Keratinocyte (primary cell): ENCODE measurements at places on chromosomes 6 and 20.
A peak's percentile ranks its signal among the peaks of the same experiment; 100 is the strongest.

GRCh38 chr6:38554700-38555413 lies 84.9 kb downstream of the BTBD9 start:
- no peak overlapping the region for H3K4me3 ChIP-seq
- peaks cover 4% of the 10 kb centered on the region for H3K4me1 ChIP-seq
- DNase-seq = no peak
- no peaks in the 10 kb centered on the region for H3K27me3 ChIP-seq
- no peaks in the 10 kb centered on the region for H3K36me3 ChIP-seq
- no peak overlapping the region for H3K27ac ChIP-seq

DNA sequence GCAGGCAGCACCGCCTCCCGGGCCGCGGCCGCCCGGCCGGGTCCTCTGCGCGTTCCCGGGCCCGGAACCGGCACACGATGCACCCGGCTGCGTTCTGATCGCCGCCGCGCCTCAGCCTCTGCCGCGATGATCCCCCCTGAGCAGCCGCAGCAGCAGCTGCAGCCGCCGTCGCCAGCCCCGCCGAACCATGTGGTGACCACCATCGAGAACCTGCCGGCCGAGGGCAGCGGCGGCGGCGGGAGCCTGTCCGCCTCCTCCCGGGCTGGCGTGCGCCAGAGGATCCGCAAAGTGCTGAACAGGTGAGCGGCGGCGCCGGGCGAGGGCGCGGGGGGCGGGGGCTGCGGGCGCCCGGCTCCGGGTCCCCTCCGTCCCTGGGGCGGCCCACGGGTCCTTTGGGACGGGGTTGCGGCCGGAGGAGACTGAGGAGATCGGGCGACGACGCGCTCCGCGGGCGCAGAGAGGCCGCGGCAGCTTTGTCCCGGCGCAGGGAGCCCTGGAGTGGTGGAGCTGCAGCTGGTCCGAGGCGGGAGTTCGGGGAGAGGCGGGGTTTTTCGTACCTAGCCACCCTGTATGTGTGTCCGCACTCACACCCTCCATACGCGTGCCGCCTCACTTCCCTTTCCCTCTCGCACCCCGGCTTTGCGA lies 659 bp downstream of the SLC35F1 start:
- DNase-seq = no peak
- no peaks in the 10 kb centered on the region for H3K4me1 ChIP-seq
- no peak overlapping the region for H3K27ac ChIP-seq
- H3K36me3 ChIP-seq = no peaks in the 10 kb centered on the region
- peaks cover 27% of the 10 kb centered on the region for H3K27me3 ChIP-seq
- H3K4me3 ChIP-seq = peak overlapping the region; percentile 27

DNA sequence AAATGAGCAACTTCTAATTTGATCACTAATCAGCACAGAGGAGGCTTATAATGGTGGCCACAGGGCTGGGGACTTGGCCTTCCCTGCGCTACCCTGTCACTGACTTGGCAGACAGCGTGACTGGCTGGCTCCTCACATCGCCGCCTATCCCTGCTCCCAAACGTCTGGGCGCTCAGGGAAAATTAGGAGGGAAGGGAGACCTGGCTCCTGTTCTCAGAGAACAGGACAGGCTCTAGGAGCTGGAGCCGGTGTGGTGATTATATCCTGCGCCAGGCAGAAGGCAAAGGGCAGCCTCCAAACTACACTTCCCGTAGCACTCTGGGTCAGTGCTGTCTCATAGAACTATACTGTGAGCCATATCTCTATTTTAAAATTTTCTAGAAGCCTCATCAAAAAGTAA lies 53.4 kb downstream of the VEGFA start:
- peaks cover 19% of the 10 kb centered on the region for H3K27me3 ChIP-seq
- DNase-seq = no peak
- H3K36me3 ChIP-seq = no peaks in the 10 kb centered on the region

- no peaks in the 10 kb centered on the region for H3K36me3 ChIP-seq
- peak overlapping the region; percentile 43 for H3K4me3 ChIP-seq
- no peaks in the 10 kb centered on the region for H3K27me3 ChIP-seq
- no peak overlapping the region for H3K27ac ChIP-seq
Observed at GRCh38 chr6:6915813-6916547, 191.8 kb upstream of the RREB1 start.

GRCh38 chr6:133251688-133252087 lies 10.5 kb downstream of the EYA4 start:
- H3K36me3 ChIP-seq = no peaks in the 10 kb centered on the region
- no peak overlapping the region for H3K27ac ChIP-seq
- no peaks in the 10 kb centered on the region for H3K4me1 ChIP-seq
- no peak for DNase-seq
- H3K4me3 ChIP-seq = no peak overlapping the region

- peaks cover 12% of the 10 kb centered on the region for H3K27me3 ChIP-seq
- no peak overlapping the region for H3K27ac ChIP-seq
- DNase-seq = no peak
Observed at GRCh38 chr20:17925940-17926300, 42.7 kb downstream of the SNX5 start.

- no peaks in the 10 kb centered on the region for H3K36me3 ChIP-seq
- no peak overlapping the region for H3K4me3 ChIP-seq
- peaks cover 6% of the 10 kb centered on the region for H3K27me3 ChIP-seq
Observed at GRCh38 chr6:43763812-43764522, 6.0 kb upstream of the VEGFA start.

DNA sequence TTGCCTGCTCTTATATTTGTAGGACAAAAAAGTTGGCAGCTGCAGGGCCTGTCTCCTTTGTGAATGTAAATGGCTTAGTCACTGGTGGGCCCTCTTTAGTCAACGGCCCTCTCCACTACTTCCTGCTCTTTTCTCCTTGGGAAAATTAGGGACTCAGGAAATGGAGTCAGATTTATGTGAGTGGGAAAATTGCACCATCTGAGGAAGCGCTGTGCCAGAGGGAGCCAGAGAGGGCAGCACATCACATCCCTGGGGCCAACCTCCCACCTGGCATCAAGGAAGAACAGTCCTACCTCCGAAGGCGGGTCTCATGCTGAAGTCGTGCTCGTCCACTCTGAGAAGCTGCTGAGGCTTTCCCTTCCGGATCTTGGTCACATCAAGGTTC lies 15.6 kb downstream of the GABRR2 start:
- H3K27ac ChIP-seq = no peak overlapping the region
- H3K4me3 ChIP-seq = no peak overlapping the region
- H3K4me1 ChIP-seq = no peaks in the 10 kb centered on the region
- H3K27me3 ChIP-seq = peaks cover 52% of the 10 kb centered on the region
- no peaks in the 10 kb centered on the region for H3K36me3 ChIP-seq

DNA sequence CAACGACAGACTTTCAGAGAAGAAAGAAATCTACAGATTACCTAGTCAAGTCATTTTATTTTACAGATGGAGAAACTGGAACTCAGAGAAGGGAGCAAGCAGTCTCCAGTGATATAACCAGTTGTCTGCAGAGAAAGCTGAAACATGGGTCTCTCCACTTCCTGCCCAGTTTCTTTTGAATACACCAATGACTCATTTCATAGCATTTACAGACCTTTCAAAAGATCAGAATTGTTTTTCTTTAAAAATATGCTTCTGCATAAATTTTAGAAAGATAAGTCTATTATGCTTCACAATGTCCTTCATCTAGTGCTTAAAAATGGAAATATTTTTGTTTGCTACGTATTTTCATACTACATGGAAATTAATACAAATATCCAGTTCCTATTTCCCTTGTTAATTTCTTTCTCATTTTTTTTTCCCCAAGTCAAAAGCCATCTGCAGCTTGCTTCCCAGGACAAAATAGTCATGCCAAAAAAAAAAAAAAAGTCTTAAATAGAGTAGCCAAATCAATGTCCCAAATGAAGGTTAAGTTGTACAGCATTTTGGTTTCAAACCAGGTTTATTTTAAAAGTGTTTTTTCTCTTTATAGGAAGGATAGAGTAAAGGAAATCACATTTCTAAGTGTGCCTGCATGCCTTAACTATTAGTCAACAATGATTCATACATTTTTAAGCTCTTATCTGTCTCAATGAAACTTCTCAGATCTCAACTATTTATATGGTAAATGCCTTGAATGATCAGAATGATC lies 36.9 kb downstream of the ARHGAP18 start:
- DNase-seq = no peak
- no peak overlapping the region for H3K4me3 ChIP-seq
- H3K36me3 ChIP-seq = no peaks in the 10 kb centered on the region
- H3K27ac ChIP-seq = peak overlapping the region; percentile 61
- H3K4me1 ChIP-seq = peaks cover 40% of the 10 kb centered on the region

GRCh38 chr20:63273059-63273579 lies 506 bp downstream of the ARFGAP1 start:
- no peaks in the 10 kb centered on the region for H3K27me3 ChIP-seq
- H3K27ac ChIP-seq = peak overlapping the region; percentile 75
- H3K4me3 ChIP-seq = peak overlapping the region; percentile 61
- peaks cover 14% of the 10 kb centered on the region for H3K36me3 ChIP-seq
- no peak for DNase-seq

- DNase-seq = no peak
- H3K27me3 ChIP-seq = no peaks in the 10 kb centered on the region
- no peak overlapping the region for H3K4me3 ChIP-seq
- H3K36me3 ChIP-seq = no peaks in the 10 kb centered on the region
- H3K27ac ChIP-seq = no peak overlapping the region
Observed at GRCh38 chr20:11188843-11189603, 515.2 kb upstream of the JAG1 start.

DNA sequence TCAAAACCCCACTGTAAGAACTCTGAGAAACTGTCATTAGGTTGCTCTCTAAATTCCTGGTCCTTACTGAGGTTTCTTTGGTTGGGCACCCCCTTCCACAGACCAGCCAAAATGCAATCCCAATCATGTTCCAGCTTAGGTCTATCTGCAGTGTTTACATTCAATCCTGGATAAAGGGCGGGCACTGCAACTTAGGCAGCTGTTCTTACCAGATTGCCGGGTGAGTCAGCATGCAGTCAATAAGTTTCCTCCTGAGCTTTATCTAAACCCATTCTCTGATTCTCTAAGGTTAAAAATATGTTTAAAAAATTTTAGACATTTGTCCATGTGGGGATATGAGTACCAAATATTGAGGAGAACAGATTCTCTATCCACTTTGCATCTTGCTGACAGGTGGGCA lies 197.8 kb downstream of the HAO1 start:
- no peaks in the 10 kb centered on the region for H3K36me3 ChIP-seq
- H3K4me1 ChIP-seq = peaks cover 21% of the 10 kb centered on the region
- H3K27me3 ChIP-seq = no peaks in the 10 kb centered on the region
- peak overlapping the region; percentile 8 for H3K27ac ChIP-seq
- H3K4me3 ChIP-seq = no peak overlapping the region

DNA sequence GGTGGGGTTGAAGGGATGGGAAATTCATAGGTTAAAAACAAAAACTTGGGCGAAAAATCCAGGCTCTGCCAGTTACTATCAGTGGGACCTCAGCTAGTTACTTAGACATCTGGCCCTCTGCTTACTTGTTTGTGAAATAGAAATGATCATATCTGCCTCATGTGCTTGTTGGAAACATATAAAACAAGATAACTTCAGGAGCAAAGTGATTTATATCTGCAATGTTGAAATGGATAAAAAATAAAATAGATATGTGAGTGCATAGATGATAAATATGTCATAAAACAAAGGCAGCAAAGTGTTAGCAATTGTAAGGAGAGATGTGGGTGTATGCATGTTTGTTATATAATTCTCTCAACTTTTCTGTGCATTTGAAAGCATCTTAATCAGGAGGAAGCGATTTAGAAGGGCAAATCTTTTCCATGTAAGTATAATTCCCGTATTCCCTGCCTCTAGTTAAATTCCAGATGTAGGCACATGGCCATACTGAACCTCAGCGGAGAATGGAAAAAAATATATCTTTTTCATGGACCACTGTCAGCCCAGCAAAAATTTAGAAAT lies 579.0 kb upstream of the FLRT3 start:
- DNase-seq = no peak
- H3K36me3 ChIP-seq = no peaks in the 10 kb centered on the region
- H3K27me3 ChIP-seq = no peaks in the 10 kb centered on the region
- H3K4me3 ChIP-seq = no peak overlapping the region
- H3K4me1 ChIP-seq = peaks cover 12% of the 10 kb centered on the region
- no peak overlapping the region for H3K27ac ChIP-seq

DNA sequence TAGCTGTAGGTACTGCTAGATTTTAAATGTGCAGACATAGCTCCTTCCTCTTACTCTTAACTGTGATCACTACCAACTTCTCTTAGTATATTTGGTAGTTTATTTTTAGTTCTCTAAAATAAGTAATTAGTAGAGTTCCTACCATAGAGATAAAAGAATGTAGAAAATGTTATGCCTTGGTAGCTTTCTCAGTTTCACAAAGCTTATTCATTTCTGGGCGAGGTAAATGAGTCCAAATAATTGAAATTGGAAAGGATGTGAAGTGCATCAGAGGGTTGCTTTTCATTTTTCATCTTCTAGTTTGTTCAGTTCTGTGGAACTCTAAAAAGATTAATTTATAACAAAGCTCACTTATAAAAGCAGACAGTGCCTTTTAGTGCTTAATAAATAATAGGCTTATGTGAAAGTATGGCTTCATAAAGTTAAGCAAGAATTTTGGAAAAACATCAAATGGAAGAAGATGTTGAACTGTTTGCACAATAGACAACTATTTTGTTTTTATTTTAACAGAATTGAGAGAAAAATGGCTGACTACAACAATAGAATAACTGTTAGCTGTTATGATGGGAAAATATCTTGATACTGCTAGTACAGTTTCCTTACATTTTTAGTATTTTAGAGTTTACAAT lies 303.7 kb downstream of the UTRN start:
- no peaks in the 10 kb centered on the region for H3K4me1 ChIP-seq
- no peaks in the 10 kb centered on the region for H3K27me3 ChIP-seq
- no peaks in the 10 kb centered on the region for H3K36me3 ChIP-seq
- H3K27ac ChIP-seq = no peak overlapping the region
- no peak overlapping the region for H3K4me3 ChIP-seq

DNA sequence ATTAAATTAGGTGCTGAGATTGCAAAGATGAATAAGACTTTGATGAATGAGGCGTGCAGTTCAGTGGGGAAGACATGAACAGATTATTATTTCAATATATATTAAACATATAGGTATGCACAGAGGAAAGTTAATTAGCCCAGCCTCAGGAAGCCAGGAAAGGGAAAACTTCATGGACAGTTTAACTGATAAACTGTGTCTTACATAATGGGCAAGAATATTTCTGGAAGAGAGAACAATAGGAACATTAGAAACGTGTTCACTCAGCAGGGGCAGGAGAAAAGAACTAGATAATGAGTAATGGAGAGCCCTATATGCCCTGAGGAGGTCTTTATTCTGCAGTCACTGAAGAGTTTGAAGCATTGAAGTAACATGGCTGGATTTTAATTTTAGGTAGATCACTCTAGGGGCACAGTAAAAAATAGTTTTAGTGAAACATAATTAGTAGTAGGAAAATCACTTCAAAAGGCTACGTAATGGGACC lies 23.6 kb downstream of the CEP57L1 start:
- peaks cover 30% of the 10 kb centered on the region for H3K4me1 ChIP-seq
- H3K27ac ChIP-seq = no peak overlapping the region
- H3K27me3 ChIP-seq = no peaks in the 10 kb centered on the region
- no peak overlapping the region for H3K4me3 ChIP-seq

DNA sequence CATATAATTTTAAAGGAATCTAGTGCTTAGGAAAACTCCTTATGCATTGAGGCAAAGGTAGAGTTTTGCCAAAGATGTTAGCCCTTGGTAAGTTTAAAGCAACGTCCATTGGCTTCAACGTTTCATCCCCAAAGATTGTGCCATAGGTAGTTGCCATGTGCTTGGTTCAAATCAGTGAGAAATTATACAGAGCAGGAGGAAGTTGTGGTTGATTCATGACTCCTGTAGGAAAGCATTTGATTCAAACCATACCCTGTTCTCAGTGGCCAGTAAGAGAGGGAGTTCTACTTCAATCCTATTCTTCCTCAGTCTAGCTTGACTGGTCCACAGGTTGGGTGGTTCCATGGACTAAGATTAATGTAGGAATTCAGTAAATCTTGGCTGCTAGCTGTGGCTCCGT lies 535.6 kb downstream of the QKI start:
- H3K4me1 ChIP-seq = peaks cover 11% of the 10 kb centered on the region
- no peak overlapping the region for H3K4me3 ChIP-seq
- no peaks in the 10 kb centered on the region for H3K27me3 ChIP-seq
- no peak overlapping the region for H3K27ac ChIP-seq
